ENCODE measurements at places on chromosomes 2 and 18.

DNA sequence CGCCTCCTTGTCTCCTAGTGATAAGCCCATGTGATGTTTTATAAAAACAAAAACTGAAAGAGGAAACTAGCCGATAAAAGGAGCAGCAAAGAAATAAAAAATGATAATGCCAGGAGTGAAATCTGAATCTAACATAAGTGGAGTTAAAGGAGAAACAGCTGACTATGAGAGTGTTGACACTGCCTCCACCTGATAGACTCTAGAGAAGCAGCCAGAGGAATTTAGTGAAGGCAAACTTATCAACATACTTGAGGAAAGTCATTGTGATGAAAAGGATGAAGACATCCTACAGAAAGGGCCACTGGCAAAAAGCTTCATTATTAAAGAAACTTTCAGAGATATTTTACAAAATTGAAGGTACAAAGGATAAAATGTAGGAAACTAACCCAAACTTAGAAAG is 1.9 kb downstream of the M1AP start:
- DNase-seq: no peak

DNA sequence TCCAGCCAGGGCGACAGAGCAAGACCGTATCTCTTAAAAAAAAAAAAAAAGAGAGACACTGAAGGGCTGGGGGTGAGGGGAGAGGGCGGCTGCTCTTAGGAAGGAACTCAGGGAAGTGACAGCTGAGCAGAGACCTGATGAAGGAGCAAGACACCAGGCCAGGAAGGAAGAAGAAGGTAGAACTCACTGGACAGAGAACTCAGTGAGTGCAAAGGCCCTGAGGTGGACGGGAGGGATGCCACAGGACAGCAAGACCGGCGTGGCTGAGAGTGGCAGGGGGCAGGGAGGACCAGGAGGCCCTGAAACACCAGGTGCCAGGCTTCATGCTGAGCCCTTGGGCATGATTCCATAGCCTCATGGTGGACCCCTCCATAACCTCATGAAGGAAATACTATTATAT is 18.2 kb downstream of the BIN1 start:
- no peak for DNase-seq

GRCh38 chr2:138187221-138187620 is 222.9 kb downstream of the HNMT start:
- DNase-seq: no peak

DNA sequence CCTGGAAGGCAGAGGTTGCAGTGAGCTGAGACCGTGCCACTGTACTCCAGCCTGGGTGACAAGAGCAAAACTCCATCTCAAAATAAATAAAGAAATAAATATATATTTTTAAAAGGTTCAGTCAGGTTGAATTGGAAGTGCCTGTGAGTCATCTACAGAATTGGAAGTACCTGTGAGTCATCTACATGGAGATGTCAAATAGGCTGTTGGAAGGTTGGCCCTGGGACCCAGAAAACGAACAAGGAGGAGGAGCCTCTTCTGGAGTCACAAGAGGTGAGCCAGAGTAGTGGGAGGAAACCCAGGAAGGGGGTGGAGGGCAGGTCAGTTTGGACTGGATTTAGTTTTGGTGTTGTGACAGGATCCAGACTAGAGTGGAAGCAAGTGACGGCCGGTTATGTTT is 15.2 kb upstream of the SCYGR1 start:
- DNase-seq: no peak

GRCh38 chr18:48913201-48913600 is 37.6 kb downstream of the SMAD7 start:
- DNase-seq: peak; percentile 29

DNA sequence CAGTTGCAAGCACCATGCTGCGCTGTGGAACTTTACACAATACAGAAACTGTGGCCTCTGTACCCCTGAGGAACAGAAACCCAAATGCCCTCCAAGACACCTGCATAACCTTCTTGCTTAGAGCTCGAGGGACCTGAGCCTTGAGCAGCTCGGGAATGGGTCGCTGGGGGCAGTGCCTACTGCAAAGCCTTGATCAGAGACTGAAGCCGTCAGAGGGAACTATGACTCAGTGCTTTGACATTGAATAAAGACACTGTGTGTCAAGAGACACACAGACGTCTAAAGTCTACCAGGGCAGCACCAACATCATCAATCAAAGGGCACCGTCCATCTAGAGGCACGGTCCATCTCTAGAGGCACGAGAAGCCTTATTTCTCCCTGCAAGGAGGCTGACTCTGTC is 30.6 kb downstream of the GPR45 start:
- no peak for DNase-seq

- DNase-seq: no peak
These were observed 92.7 kb downstream of the XRCC5 start for GRCh38 chr2:216201692-216202306.

GRCh38 chr18:29311580-29311979 is 1134.7 kb upstream of the CDH2 start:
- DNase-seq: no peak

DNA sequence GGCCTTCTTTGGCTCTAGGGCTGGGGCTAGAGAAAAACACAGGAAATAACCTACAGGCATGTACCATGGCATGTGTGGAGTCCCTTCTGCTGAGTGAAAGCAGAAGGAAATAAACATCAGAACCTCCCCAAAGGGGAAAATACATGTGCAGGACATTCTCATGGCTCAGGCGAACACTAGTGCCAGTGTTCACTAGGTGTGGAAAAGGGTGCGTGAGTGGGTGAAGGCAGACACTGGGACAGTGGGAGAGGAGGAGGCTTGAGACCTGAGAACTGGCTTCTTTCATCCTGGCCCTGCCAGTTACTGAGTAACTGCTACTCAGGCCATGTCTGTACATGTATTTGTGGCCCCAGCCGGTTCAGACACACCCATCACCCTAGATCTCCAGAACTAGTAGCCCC is 268.2 kb downstream of the PRKCE start:
- DNase-seq: no peak

GRCh38 chr18:73948497-73948896 is 199.1 kb downstream of the FBXO15 start:
- DNase-seq: no peak

DNA sequence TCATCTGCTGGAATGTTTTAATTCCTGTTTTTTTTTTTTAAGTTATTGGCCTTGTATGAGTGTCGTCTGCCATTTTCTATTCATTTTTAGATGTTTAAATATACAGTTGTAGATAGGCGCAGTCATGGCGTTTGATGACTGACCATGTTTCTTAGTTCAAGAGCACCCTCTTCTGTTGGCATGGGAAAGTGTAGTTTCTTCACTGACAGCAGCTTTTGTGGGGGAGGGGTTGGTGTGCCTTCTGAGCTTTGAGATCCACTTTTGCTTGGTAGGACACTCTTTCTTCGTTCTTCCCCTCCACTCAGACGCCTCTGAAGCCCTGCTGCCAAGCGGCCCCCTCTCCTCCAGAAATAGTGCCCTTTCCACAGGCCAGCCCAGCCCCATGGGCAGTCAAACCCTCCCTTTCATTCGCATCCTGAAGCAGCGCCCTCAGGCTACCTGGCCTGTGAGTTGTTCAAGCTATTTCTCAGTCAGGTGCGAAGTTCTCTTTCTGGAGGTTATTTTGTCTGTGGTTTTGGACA is 492.0 kb downstream of the TNS1 start:
- DNase-seq: no peak

DNA sequence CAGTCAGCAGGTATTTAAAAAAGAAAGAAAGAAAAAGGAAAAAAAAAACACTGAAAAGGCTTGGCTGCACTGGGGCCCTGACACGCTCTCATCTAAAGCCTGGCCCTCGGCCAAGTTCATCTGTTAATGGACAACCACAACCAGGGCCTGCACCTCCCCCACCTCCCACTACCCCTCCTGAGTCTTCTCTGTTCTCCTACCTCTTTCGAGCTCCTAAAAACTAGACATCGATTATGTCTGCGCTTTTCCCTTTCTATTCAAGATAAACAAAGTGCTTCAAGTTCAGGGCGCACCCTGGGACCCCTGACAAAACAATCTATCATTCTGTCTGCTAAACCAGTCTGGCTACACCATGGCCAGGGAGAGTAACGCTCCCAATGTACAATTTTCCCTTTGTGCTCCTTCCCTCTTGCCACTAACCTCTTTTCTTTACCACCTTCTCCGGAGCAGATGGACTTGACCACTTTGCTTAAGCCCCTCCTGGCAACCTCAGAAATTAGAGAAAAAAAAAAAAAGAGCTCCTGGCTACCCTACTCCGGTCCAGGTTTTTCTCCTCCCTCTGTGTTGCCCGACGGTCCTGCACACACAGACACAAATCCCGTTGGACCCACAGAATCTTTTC is 22.7 kb downstream of the BCL11A start:
- DNase-seq: no peak

- DNase-seq: no peak
These were observed 120.1 kb upstream of the TWIST2 start for GRCh38 chr2:238727585-238728329.

GRCh38 chr2:118805064-118805690 is 42.3 kb downstream of the EN1 start:
- DNase-seq: no peak

DNA sequence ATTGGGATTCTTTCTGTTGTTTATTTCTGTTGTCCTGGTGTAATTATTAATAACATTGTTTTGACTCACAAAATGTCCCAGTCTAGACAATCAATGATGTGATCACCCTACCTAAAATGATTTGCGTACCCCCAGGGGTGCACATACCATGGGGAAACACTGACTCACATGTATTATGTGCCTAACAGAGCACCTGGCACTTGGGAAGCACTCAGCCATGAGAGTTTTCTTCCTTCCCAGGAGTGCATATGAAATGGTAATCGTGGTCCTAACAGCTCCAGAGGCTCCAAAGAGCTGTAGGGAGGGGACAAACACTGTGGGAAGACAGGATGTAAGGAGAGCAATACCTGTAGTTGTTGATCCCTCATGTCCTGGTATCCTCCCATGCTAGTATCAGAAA is 187.8 kb upstream of the ERBB4 start:
- DNase-seq: no peak

DNA sequence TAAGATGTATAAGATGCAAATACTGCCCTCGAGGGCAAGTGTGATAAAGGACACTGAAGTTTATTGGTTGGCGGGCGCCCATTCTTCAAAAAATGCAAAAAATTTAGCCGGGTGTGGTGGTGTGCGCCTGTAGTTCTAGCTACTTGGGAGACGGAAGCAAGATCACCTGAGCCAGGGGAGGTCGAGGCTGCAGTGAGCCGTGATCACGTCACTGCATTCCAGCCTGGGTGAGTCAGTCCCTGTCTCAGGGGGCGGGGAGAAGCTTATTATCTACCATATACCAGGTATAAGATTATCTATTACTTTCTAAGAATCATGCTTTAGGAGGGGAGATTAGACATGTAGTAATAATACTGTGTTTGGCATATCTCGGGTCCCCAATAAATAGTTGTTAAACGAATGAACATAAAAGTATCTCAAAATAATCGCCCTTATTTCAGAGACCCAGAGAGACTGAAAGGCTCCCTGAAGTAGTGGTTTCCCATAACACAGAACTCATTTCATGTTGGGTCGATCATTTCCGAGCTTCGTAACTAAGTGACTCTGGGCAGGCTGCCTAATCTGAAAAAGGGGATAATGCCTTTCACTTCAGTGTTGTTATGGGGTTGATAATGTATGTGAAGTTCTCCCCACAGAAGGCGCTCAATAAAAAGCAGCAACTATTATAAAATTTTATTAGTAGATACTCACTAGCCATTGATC is 1.2 kb upstream of the SELENOI start:
- DNase-seq: no peak

GRCh38 chr2:85400541-85401463 is 9.4 kb downstream of the CAPG start:
- no peak for DNase-seq

- no peak for DNase-seq
These were observed 35.6 kb downstream of the B3GNT2 start for GRCh38 chr2:62231541-62231940.

DNA sequence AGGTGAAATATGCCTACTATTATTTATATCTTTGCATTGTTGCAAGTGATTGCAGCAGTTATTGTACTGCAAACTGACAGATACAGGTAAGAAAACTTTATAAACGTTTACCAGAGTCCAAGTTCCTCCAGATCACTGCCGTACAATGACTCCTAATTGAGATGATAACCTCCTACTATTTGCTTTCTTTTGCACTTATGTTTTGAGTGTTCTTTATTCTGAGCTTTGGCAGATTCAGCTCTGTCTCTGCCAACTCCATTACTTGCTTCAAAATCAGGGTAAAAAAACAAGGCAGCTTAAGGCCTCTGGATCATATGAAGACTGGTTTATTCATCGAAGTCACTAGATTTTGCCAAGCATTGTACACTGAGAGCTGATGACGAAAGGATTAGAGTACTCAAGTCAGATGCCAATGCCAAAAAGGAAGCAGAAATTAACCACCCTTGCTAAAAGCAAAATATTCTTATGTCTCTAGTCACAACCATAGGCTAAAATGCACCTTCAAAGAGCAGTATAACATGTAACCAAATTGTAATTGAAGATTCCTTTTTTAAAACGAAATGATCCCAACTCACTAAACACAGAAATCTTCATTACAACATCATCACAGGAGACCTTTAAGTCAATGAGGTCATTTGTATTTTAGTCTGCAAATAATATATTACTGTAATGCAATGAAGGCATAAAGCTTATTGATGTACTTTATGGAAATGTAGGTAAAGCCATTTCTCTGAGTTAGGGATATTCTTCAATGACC is 10.5 kb upstream of the IKZF2 start:
- DNase-seq: no peak

- DNase-seq: no peak
These were observed 40.8 kb downstream of the GTF3C3 start for GRCh38 chr2:196758474-196759377.

Data from effector CD4-positive, alpha-beta T cell (primary cell).